Hepatocyte (in vitro differentiated cells): ENCODE measurements at places on chromosomes 1 and 21. TPM values are rescaled to one million over a fixed set of nuclear protein-coding genes. Genes with fewer than 3 reads are reported as not detected.

PTPN22 gene
- total RNA-seq, result 0.17 TPM in 1 of 2 replicates, not detected in the other

FAM43B gene
- total RNA-seq, result 0.10 and 0.28 TPM in 2 replicates

OLIG2 gene
- total RNA-seq, result not detected in 2 replicates

UBE4B gene
- total RNA-seq, result 32.2 and 41.1 TPM in 2 replicates

SPOCD1 gene
- 1.4 and 2.3 TPM in 2 replicates for total RNA-seq

XCL2 gene
- not detected in 2 replicates for total RNA-seq

OR4F29 gene
- 0.56 TPM in 1 of 2 replicates, not detected in the other for total RNA-seq

HRNR gene
- not detected in 2 replicates for total RNA-seq

MAEL gene
- not detected in 2 replicates for total RNA-seq

CD1C gene
- not detected in 2 replicates for total RNA-seq
